Pulmonary artery endothelial cell (primary cell): ENCODE measurements at places on chromosomes 5 and 9. TPM values are rescaled to one million over a fixed set of nuclear protein-coding genes. Genes with fewer than 3 reads are reported as not detected.

Gene OR13C8
- total RNA-seq = not detected in 2 replicates

Gene CLIC3
- total RNA-seq = 0.33 and 0.46 TPM in 2 replicates

Gene CCL28
- total RNA-seq = 0.85 and 1.1 TPM in 2 replicates

Gene PCDHA7
- total RNA-seq = 0.25 and 0.33 TPM in 2 replicates

Gene ERAP2
- total RNA-seq = 5.6 and 12.3 TPM in 2 replicates

Gene GARNL3
- 3.1 and 4.4 TPM in 2 replicates for total RNA-seq

Gene CEL
- total RNA-seq = 0.07 and 0.18 TPM in 2 replicates

Gene ANKRD31
- total RNA-seq = not detected in 2 replicates

Gene CCDC192
- total RNA-seq = not detected in 2 replicates

Gene RGS7BP
- total RNA-seq = 4.6 and 7.3 TPM in 2 replicates

Gene IGFBPL1
- total RNA-seq = 0.11 and 0.33 TPM in 2 replicates

Gene OSTF1
- 105 and 122 TPM in 2 replicates for total RNA-seq

Gene MSMP
- total RNA-seq = 8.5 and 23.2 TPM in 2 replicates

Gene GFI1B
- total RNA-seq = not detected in 2 replicates

Gene OR13C2
- not detected in 2 replicates for total RNA-seq

Gene IL17B
- not detected in 2 replicates for total RNA-seq
